ENCODE measurements at places on chromosomes 2 and 18.

GRCh38 chr2:105842555-105842954 is 97.8 kb downstream of the NCK2 start:
- DNase-seq = no peak

DNA sequence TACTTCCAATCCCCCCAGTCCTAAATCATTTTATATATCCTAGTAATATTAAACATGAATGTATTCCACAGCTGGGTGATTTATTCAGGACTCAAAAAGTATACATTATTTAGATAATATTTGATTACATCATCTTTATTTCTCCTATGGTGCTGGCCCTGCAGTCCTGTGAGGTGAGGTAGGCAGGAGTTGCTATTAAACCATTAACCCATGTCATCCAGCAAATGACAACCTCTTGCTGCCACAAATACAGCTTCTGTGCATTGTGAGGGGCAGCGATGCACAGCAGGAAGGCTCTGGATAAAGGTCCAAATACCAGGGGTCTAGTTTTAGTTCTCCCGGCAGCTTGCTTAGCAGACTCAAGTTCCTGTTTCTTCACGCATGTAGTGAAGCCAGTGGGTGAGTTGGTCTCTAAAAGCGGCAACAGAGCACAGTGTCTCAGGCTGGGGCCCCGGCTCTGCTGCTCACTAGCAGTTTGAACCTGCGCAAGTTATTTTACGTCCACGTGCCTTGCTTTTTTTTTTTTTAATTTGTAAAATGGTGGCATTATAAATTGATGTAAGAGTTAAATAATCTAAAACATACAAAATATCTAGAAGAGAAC is 36.1 kb downstream of the INSIG2 start:
- no peak for DNase-seq

DNA sequence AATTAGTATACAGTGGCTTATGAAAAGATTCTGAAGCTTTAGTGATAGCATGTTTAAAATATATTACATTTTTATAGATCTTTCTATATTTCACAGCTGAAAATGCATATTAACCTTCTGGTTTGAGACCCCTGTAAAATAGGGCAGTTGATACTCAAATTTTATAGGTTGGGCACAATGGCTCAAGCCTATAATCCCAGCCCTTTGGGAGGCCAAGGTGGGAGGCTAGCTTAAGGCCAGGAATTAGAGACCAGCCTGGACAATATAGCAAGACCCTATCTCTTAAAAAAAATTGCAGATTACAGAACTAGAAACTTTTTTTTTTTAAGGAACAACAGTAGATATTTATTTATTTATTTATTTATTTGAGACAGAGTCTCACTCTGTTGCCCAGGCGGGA is 31.2 kb downstream of the NBEAL1 start:
- DNase-seq = no peak

- DNase-seq = no peak
Measured at GRCh38 chr2:219245148-219245898, at the start of the genes GLB1L and STK16. Gene GLB1L (minus strand): TSS chr2:219245444. CDS start chr2:219243573, 1,871 bp downstream. Gene STK16 (plus strand): TSS chr2:219245479. CDS start chr2:219246000, 521 bp downstream.

- no peak for DNase-seq
Measured at GRCh38 chr2:203951366-203951902, 14.9 kb downstream of the ICOS start.

GRCh38 chr18:33201509-33201926 is 239.0 kb downstream of the CCDC178 start:
- peak; percentile 51 for DNase-seq

DNA sequence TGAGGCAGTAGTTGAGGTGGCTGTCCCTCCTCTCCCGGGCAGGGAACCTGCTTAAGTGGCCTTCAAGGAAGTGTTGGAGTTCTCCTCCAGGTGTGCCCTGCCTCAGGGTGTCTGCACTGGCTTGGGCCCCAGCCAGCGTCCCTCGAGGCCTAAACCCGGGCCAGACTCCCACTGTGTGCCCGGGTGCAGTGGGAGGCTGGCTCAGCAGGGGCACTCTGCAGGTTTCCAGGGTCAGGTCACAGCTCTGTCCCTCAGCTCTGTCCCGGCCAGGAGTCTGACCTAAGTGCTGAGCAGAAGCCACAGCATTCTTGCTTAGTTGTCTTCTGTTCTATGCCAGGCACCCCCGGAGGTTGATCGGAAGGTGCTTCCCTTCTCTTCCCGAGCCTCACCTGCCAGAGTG is 69.0 kb upstream of the OTOS start:
- DNase-seq = no peak

GRCh38 chr2:160484859-160485520 is 8.6 kb downstream of the RBMS1 start:
- no peak for DNase-seq

- no peak for DNase-seq
Measured at GRCh38 chr18:31661965-31662364, 22.4 kb downstream of the B4GALT6 start.

- DNase-seq = no peak
Measured at GRCh38 chr2:119134775-119135174, 23.8 kb downstream of the C1QL2 start.

GRCh38 chr2:70935468-70936164 is at the start of gene ATP6V1B1:
Gene ATP6V1B1 (plus strand): TSS chr2:70935900. CDS start chr2:70935955, 55 bp downstream.
- no peak for DNase-seq

DNA sequence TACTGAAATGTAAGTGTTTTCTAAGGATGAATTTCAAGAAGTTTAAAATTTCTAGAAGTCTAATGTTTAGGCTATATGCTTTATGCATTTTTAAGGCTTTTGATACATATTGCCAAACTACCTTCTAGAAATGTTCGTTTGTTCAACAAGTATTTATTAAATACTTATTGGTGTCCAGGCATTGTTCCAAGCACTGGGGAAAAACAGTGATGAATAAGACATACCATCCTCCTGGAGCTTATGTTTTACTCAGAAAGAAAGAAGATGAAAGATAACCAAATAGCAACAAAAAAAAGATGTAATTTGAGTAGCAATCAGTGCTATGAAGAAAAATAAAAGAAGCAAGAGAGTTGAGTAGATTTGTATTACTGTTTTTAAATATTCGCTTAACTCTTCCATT is 692.9 kb downstream of the SLC4A3 start:
- no peak for DNase-seq

DNA sequence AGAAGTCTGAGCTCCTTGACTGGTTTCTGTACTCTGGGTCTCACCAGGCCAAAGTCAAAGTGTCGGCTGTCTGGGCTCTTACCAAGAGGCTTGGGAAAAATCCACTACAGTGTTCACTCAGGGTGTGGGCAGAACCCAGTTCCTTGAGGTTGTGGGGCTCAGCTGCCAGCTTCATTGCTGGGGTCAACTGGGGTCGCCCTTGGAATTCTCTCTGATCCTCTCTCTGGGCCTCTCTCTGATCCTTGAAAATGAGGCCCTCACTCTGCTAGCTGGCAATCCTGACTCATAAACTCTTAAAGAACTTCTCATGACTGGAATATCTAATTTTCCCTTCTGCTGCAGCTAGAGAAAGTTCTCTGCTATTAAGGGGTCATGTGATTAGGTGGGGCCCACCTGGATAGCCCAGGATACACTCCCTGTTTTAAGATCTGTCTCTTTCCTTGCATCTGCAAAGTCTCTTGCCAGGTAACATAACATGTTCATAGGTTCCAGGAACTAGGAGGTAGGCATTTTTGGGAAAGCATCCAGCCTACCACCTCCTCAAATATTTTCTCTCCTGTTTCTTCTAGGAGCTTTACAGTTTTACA is 66.3 kb downstream of the SP110 start:
- no peak for DNase-seq

GRCh38 chr2:159071190-159071915 is 102.9 kb downstream of the TANC1 start:
- DNase-seq = no peak

- no peak for DNase-seq
Measured at GRCh38 chr18:31243740-31244512, 74.0 kb upstream of the DSG1 start.

DNA sequence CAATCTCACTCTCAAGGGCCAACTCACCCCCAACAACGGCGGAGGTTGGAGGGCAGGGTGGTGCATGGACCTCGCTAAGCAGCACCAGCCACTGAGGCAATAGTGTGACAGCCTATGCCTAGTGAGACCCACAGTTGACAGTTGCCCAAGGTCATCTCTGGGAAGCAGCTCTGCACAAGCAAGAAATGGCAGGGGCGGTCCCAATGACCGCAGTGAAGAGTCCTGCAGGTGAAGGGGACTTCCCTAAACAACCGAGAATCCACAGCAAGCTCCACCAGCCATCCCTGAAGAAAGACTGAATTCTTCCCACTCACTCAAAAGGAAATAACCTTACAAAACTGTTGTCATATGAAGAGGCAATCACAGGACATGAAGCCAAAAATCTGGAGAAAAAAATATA is 313.4 kb upstream of the ID2 start:
- no peak for DNase-seq

- no peak for DNase-seq
Measured at GRCh38 chr2:80048296-80048695, 256.3 kb downstream of the LRRTM1 start.

GRCh38 chr2:202278036-202278760 is 12.6 kb downstream of the NOP58 start:
- no peak for DNase-seq

GRCh38 chr2:126856403-126856802 is 42.3 kb upstream of the TEX51 start:
- no peak for DNase-seq

GRCh38 chr18:8366656-8367055 is 242.6 kb upstream of the RAB12 start:
- DNase-seq = no peak

Data from left renal pelvis (tissue), 4 donors.